ENCODE measurements at places on chromosomes 11 and 22. TPM values are rescaled to one million over a fixed set of nuclear protein-coding genes. Genes with fewer than 3 reads are reported as not detected.

- no peak overlapping the region for H3K4me3 ChIP-seq
- no peak overlapping the region for H3K27ac ChIP-seq
- no peaks in the 10 kb centered on the region for H3K27me3 ChIP-seq
- no peak for DNase-seq
- H3K36me3 ChIP-seq, result no peaks in the 10 kb centered on the region
- H3K4me1 ChIP-seq, result no peaks in the 10 kb centered on the region
Observed at GRCh38 chr11:79066456-79067351, 374.1 kb downstream of the TENM4 start.

GRCh38 chr11:11247576-11247975 lies 105.5 kb downstream of the CSNK2A3 start:
- peaks cover 28% of the 10 kb centered on the region for H3K27me3 ChIP-seq
- no peak for DNase-seq
- H3K27ac ChIP-seq, result no peak overlapping the region
- no peak overlapping the region for H3K4me3 ChIP-seq

DNA sequence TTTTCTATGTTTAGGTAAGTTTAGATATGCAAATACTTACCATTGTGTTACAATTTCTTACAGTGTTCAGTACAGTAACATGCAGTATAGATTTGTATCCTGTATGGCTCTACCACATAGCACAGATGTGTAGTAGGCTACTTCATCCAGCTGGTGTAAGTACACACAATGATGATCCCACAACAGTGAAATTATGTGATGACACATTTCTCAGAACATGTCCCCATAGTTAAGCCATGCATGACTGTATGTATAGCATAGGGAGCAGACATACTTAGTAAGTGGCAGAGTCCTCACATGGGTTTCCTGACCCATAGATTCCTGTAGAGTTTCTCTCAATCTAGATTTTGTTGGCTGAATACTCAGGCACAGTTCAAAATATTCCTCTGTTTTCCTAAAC lies 26.8 kb upstream of the BARX2 start:
- H3K27me3 ChIP-seq, result peaks cover 38% of the 10 kb centered on the region
- H3K4me1 ChIP-seq, result no peaks in the 10 kb centered on the region
- no peak overlapping the region for H3K4me3 ChIP-seq

- no peaks in the 10 kb centered on the region for H3K27me3 ChIP-seq
- H3K27ac ChIP-seq, result peak overlapping the region; percentile 69
- H3K36me3 ChIP-seq, result no peaks in the 10 kb centered on the region
Observed at GRCh38 chr11:19868871-19869270, 156.2 kb downstream of the NAV2 start.

DNA sequence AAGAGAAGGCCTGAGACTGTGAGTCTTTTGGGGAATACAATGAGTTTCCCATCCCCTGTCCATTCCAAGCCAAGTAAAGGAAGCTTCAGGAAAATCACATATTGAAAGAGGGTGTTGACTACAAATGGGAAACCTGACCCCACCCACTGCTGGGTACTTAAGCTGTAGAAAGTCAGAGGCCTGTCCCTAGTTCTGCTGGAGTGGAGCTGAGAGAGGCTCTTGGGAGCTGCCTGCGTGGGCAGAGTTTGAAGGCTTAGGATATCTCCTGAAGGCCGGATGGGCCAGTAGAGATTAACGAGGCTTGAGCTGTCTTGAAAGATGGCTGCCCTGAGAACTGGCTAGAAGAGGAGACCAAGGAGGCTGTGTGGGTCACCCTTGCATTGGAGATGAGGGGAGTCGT lies 176.2 kb upstream of the NECTIN1 start:
- H3K27me3 ChIP-seq, result peaks cover 44% of the 10 kb centered on the region
- DNase-seq, result no peak
- no peaks in the 10 kb centered on the region for H3K4me1 ChIP-seq
- no peak overlapping the region for H3K4me3 ChIP-seq
- H3K36me3 ChIP-seq, result no peaks in the 10 kb centered on the region

GRCh38 chr22:20444325-20444724 lies 6.7 kb upstream of the SCARF2 start:
- no peaks in the 10 kb centered on the region for H3K36me3 ChIP-seq
- H3K27me3 ChIP-seq, result no peaks in the 10 kb centered on the region
- no peak overlapping the region for H3K4me3 ChIP-seq

DNA sequence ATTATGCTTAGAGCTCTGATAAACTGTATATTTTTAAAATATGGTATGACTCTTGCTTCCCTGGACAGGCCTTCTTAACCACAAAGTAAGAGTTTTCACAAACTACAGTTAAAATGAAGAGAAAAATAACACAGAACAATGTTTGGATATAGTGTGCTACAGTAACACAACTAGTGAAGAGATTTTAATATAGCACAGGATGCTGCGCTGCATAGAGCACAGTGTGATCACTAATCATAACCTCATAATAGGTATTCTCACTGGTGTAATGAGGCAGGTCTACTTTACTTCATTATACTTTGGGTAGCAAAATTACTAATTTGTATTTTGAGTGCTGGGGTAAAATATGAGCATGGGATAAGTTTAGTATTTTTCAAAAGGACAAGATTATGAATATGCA lies 256.5 kb downstream of the GUCY1A2 start:
- no peak for DNase-seq
- H3K36me3 ChIP-seq, result no peaks in the 10 kb centered on the region
- H3K27ac ChIP-seq, result no peak overlapping the region

DNA sequence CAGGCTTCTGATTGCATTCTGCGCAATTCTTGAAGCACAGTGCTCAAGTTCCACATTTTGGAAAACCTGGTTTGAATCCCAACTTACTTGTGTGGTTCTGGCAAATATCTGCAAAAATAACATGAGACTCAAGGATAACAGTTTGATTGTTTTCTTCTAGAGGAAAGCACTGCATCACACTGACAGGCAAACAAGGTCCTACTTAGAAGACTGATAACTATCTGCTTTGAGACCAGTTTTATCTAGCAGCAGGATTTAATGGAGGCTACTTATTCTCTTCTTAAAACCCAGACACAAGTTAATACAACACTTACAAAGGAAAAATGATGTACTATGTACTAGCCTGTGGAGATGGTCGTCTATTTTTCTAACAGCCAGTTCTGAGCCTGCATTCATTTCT lies 41.4 kb downstream of the RIC3 start:
- no peaks in the 10 kb centered on the region for H3K4me1 ChIP-seq
- peaks cover 12% of the 10 kb centered on the region for H3K27me3 ChIP-seq
- H3K36me3 ChIP-seq, result no peaks in the 10 kb centered on the region
- no peak for DNase-seq

DNA sequence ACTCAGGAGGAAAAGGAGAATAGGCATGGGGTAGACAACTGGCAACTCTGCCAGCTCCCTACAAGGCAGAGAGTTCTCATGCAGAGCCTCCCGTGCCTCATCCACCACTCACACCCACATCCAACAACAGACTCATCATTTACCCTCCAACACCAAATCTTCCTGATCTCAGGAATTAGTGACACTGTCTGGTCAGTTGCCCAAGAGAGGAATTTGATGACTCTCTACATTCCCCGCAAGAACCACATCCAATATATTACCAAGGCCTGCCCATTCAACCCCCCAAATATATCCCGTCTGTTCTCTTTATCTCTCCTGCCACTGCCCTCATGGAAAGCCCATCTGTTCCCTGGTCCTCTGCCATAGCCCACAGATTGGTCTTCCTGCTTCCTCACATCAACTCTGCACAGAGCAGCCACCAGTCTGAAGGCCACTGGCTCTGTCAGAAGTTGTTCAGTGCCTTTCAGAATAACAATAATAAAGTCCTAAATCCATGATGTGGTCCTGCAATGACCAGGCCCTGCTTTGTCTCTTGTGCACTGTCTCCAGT lies 57.5 kb upstream of the CD82 start:
- H3K4me3 ChIP-seq, result no peak overlapping the region
- H3K36me3 ChIP-seq, result no peaks in the 10 kb centered on the region
- H3K4me1 ChIP-seq, result no peaks in the 10 kb centered on the region
- no peak overlapping the region for H3K27ac ChIP-seq
- DNase-seq, result peak; percentile 4

GRCh38 chr11:13227676-13228255 lies 49.8 kb upstream of the BMAL1 start:
- peaks cover 27% of the 10 kb centered on the region for H3K4me1 ChIP-seq
- H3K27me3 ChIP-seq, result no peaks in the 10 kb centered on the region
- no peaks in the 10 kb centered on the region for H3K36me3 ChIP-seq
- DNase-seq, result no peak
- no peak overlapping the region for H3K4me3 ChIP-seq

DNA sequence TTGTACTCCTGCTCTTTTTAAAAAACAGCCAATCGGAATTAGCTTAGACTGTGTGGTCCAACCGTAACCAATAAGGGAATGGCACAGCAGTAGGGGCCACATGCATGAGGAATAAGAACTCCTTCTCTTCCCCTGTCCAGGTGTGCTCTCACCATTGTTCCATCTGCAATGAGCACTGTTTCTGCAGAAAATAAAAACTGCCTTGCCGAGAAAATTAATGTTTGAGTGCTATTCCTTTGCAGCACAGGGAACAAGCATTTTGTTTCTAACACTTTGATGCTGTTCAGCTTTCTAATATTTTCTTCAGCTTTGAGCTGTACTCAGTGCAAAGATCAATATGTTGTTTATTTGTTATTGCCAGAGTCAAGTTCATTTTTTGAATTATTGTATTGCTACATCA lies 57.9 kb downstream of the PIWIL3 start:
- H3K4me3 ChIP-seq, result no peak overlapping the region
- no peak overlapping the region for H3K27ac ChIP-seq
- no peaks in the 10 kb centered on the region for H3K4me1 ChIP-seq
- H3K27me3 ChIP-seq, result peaks cover 37% of the 10 kb centered on the region

GRCh38 chr11:47415091-47415854 lies 6.9 kb downstream of the SLC39A13 start:
- peak overlapping the region; percentile 65 for H3K27ac ChIP-seq
- no peaks in the 10 kb centered on the region for H3K27me3 ChIP-seq
- no peak overlapping the region for H3K4me3 ChIP-seq
- DNase-seq, result no peak

ANO1 gene
- total RNA-seq, result 0.97 TPM

LRRC56 gene
- not detected for total RNA-seq
